ENCODE measurements at places on chromosomes 16 and 17.

- no peak for DNase-seq
Observed at GRCh38 chr17:11986179-11986941, 10.9 kb downstream of the ZNF18 start.

- DNase-seq: no peak
Observed at GRCh38 chr17:41511116-41511515, 5.7 kb upstream of the KRT13 start.

DNA sequence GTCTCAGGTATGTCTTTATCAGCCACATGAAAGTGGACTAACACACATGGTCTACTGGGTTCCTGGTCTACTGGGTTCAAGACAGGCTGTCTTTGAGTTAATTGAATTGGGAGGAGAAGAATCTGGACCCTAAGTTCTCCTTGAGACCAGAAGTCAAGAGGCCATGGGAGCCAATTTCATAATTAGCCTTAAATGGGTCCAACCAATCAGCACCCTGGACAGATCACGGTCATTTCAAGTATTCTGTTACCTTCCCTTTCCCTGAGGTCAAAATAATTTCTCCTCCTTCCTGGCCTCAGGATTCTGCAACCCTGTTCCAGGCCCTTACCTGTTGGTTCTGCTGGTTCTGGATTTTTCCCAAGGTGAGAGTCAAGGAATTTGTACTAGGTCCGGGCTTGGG is 23.8 kb downstream of the OSBPL7 start:
- DNase-seq: no peak

DNA sequence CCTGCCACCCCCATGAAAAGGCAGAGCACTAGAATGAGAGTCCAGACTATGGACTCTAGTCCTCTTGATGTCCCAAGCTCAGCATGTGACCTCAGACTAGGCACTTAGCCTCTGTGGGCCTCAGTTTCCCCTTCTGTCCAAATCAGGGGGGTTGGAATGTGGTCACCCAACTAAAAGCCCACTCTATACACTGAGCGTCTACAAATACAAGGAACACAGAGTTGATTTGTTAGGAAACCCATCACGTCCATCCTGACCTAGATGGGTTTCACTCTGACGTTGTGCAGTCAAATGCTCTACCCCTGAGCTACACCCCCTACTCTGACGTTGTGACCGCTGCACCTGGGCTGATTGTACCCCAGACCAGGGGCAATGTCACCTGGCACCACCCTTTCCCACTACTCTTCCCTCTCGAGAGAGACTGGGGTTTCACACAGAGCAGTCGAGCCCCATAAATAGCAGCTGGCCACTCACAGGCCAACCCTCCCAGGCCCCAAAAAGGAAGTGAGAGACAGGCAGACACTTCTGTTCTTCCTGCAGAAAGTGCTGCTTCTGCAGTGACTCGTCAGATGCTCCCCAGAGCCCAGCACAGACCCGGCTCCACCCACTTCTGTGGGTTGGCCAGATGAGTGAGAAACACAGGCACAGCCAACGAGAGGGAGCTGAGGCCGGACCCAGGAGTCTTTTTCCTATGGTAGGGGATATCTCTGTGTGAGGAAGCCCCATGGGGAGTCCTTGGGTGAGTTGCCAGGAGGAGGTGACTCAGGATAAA is 16.1 kb upstream of the TNFRSF13B start:
- peak; percentile 59 for DNase-seq

DNA sequence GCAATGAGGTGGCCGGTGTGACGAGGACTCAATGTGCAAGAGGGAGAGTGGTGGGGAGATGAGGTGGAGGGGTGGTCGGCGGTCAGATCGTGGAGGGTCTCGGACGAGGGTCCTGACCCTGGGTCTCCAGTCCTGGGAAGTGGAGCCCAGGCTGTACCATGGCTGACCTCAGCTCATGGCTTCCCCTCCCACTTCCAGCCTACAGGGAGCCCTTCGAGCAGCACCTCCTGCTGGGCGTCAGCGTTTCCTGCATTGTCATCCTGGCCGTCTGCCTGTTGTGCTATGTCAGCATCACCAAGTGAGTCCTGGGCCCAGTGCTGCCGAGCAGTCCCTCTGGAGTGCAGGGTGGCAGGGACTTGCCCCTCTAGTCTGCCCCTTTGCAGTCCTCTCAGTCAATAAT is 41.8 kb downstream of the IL4R start:
- DNase-seq: no peak

DNA sequence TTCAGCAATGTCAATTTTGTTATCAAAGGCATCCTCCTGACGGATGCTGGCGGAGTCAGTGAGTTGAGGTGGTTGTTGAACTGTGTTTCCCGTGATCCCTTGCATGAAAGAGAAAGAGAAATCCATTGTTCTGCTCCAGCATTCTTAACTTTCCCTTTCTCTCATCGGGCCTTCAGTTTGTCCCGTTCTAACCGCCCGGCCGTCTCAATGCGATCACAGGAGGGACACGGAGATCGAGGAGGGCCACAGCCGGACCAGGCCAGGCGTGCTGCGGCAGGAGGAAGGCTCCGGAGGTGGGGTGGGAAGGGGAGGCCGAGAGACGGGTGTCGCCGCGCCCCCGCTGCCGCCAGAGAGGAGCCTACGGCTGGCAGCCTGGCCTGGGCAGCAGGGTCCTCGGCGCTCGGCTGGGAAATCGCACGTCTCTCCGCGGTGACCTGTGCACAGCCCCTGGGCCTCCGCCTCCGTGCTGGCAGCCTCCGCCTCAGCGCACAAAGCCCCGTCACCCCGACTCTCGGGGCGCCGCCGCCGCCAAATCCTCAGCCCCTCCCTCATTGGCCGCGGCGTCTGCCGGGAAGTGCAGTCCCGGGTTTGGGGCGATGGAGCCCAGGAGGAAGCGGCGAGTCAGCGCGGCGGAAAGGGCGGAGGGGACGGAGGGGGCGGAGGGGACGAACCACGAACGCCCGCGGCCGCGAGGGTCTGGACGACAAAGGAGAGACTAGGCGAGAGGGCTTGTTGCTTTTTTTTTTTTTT is 38.1 kb downstream of the SOST start:
- peak; percentile 75 for DNase-seq

- no peak for DNase-seq
Observed at GRCh38 chr17:34851961-34852540, 109.2 kb downstream of the CCT6B start.

Measured in hippocampal formation (tissue), 2 donors.